Activated CD8-positive, alpha-beta memory T cell treated with anti-CD3 and anti-CD28 coated beads, Interleukin-2, amount 10 ng/mL, durations not matched to agents 7 days and 5 days (primary cell): ENCODE measurements at places on chromosomes 11 and 22.

DNA sequence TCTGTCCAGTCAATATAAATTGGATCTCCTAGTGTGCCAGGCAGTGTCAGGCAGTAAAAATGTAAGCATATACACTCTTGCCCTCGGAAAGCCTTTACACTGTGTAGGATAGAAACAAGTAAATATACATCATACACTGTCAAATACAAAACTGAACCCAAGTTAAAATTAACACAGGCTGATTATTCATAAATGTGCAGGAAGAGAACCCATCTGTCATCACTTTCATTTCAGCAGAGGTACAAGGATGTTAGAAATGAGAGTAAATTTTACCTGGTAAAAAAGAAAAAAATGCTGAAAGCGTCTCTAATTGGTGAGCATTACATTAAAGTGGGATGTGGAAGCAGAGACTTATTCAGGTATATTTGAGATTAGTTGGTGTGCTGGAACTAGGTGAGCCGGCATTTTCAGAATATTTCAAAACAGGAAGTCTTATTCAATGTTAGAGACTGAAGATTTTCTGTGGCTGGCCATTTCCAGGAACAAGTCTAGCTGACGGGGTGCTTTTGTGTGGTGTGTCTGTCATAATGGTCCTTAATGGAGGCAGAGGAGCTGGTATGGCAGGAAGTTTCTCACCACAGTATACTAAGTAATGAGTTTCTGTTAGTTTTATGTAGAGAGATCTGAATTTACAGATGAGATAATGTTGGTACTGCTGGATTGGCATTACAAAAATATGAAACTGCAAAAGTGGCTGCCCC, 192.6 kb downstream of the CASP12 start:
- H3K4me3 ChIP-seq = peak overlapping the region; percentile 76
- DNase-seq = peak; percentile 92
- peaks cover 49% of the 10 kb centered on the region for H3K4me1 ChIP-seq
- H3K27me3 ChIP-seq = no peaks in the 10 kb centered on the region
- peaks cover 45% of the 10 kb centered on the region for H3K36me3 ChIP-seq

GRCh38 chr11:116217006-116217405, 555.8 kb downstream of the BUD13 start:
- H3K36me3 ChIP-seq = no peaks in the 10 kb centered on the region
- H3K27me3 ChIP-seq = no peaks in the 10 kb centered on the region
- H3K4me1 ChIP-seq = no peaks in the 10 kb centered on the region
- no peak overlapping the region for H3K4me3 ChIP-seq
- H3K27ac ChIP-seq = no peak overlapping the region

DNA sequence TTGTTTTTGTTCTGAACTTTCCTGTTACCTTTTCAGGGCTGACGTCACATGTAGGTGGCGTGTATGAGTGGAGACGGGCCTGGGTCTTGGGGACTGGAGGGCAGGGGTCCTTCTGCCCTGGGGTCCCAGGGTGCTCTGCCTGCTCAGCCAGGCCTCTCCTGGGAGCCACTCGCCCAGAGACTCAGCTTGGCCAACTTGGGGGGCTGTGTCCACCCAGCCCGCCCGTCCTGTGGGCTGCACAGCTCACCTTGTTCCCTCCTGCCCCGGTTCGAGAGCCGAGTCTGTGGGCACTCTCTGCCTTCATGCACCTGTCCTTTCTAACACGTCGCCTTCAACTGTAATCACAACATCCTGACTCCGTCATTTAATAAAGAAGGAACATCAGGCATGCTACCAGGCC, 3.5 kb upstream of the TSSC4 start:
- no peak for DNase-seq
- no peak overlapping the region for H3K27ac ChIP-seq

GRCh38 chr11:9017773-9018172, 14.0 kb upstream of the NRIP3 start:
- peaks cover 27% of the 10 kb centered on the region for H3K4me1 ChIP-seq
- H3K4me3 ChIP-seq = no peak overlapping the region
- no peak overlapping the region for H3K27ac ChIP-seq
- DNase-seq = no peak
- H3K36me3 ChIP-seq = no peaks in the 10 kb centered on the region

DNA sequence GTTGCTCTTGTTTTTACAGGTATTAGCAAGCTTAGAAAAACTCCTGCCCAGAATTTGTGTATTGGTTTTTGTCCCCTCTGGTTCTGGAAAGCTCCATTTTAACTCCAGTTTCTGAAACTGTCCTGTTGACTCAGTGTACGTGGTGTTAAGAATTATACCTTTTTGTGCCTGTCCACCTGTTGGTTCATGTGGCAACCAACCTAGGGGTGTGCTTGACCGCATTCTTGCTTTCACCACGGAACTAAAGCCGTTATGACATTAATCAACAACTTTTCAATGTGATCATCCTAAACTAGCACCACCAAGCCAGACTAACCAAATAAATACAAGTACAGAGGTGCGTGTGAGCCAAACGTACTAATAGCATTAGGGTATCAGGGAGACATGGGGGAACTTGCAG, 56.0 kb upstream of the PTH start:
- H3K27me3 ChIP-seq = no peaks in the 10 kb centered on the region
- H3K4me1 ChIP-seq = no peaks in the 10 kb centered on the region
- H3K4me3 ChIP-seq = no peak overlapping the region
- DNase-seq = no peak

DNA sequence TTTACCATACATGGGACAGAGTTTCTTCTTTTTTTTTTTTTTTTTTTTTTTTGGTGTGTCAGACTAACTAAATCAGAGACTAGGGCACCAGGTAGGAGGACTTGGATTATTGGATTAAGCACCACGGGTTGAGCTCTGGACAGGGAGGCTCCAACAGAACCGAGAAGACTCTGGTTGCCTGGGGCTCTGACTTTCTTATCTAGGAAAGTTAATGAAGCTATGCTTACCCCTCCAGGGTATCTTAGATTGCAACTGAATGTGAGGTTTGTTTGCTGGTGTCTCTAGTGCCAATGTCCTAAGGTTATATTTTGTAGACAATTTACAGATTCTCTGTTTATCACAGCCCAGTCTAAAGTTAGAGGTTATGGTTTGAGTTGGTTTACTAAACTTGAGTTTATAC, 18.1 kb downstream of the ETS1 start:
- H3K27me3 ChIP-seq = no peaks in the 10 kb centered on the region
- no peaks in the 10 kb centered on the region for H3K36me3 ChIP-seq
- no peak overlapping the region for H3K4me3 ChIP-seq
- H3K4me1 ChIP-seq = peaks cover 3% of the 10 kb centered on the region

- H3K27me3 ChIP-seq = no peaks in the 10 kb centered on the region
- H3K4me3 ChIP-seq = no peak overlapping the region
- H3K4me1 ChIP-seq = peaks cover 2% of the 10 kb centered on the region
- no peak for DNase-seq
- no peak overlapping the region for H3K27ac ChIP-seq
- H3K36me3 ChIP-seq = no peaks in the 10 kb centered on the region
Observed at GRCh38 chr11:7639643-7640025, 33.7 kb downstream of the CYB5R2 start.
